Neural progenitor cell (in vitro differentiated cells): ENCODE measurements at places on chromosomes 7 and 10.

- no peak for DNase-seq
Measured at GRCh38 chr7:116522247-116522646, 2.6 kb upstream of the CAV1 start.

DNA sequence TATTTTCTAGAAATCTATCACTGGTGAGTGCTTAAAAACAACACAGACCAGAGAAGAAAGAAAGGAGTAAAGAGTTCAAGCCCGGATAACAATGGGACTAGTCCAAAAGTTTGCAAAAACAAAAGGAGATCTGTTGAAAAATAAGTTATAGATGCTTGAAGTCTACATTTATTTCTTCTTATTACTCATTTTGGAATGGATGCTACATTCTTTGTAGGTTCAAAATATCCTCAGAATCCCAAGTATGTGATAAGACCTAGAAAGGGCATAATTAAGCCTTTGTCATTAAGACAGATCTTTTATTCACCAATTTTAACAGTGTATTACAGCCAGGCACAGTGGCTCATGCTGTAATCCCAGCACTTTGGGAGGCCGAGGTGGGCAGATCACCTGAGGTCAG is 42.7 kb upstream of the ITGB8 start:
- no peak for DNase-seq

DNA sequence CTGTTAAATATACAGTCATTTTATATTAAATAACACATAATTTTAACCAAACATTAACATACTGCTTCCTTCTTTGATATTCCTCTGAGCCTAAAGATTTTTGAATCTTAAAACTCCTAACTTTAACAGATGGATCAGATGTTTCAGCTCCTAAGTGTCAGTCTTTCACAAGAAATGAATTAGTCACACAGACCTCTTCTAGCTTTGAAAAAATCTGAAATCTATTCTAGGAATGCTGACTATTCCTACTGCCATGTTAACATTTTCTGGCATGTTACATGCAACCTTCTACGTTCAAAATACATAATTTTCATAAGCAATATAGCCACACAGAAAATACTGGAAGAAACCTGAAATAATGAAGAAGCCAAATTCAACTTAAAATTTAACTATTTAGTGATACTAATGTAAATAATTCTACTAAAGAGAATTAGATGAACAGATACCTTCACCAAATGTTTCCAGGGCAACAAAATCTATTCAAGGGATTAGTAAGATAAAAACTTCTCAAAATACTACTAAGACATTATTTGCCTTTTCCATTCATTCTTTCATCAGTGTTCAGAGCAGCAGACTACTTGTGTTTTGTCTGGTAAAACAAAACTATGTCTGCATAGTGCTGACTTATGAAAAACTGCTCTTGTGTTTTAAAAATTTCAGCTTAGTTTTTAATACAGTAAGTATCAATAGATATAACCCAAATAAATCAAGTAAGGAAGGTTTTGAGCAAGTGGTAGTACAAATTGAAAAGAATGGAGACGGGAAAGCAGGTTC is 9.2 kb downstream of the JMJD1C start:
- no peak for DNase-seq

- no peak for DNase-seq
Measured at GRCh38 chr7:113519472-113519871, 399.3 kb downstream of the PPP1R3A start.

- DNase-seq = no peak
Measured at GRCh38 chr7:1885465-1886226, 215.6 kb downstream of the ELFN1 start.

DNA sequence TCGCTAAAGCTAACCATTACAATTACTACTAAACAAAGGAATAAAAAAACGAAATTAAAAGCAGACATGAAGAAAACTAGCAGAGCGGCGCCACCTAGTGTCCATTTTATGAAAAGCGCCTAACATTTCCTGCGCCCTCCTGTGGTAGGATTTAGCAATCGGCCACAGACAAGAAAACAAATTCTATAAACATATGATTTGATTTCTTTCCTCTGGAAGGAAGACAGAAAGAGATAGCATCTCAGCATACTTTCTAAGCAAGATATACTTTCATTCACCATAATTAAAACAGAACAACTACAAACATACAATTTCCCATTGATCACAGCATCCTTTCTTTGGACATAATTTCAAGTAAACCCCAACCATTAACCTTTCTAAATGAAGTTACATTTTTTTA is 337.7 kb upstream of the NPVF start:
- peak; percentile 70 for DNase-seq

DNA sequence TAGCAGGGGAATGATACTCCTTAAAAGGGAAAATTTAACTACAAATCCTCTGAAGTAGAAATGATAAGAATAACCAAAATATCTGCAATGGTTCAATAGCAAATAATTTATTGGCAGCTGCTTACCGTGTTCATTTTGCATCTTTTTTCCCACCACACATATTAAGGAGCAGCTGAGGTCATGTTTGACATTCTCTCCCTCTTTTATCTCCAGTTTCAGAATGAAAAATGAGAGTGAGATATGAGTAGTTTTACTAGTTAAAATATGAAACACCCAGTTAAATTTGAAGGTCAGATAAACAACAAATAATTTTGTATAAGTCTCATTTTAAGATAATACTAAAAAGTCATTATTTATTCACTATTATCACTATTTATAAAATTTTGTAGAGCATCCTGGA is 3.1 kb downstream of the LIPN start:
- no peak for DNase-seq

- no peak for DNase-seq
Measured at GRCh38 chr7:31690935-31691334, 3.9 kb downstream of the PPP1R17 start.
